NCI-H524 (cell line): ENCODE measurements at places on chromosomes 2 and 18.

DNA sequence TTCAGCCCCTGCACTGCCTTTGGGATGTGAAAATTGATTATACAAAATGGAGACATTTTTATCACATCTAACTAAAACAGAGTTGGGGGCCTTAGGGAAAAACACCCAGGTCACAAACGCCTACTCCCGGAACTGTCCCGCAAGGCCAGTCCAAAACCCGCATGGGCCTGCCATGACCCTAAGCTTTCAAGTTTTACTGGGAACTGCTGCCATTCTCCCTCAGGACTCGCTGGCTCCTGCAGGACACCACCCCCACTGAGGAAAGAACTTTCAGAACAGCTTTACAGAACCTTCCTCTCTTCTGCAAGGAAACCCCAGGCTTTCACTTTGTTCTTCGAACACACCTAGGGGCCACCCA lies 320.4 kb upstream of the HS6ST1 start:
- DNase-seq = no peak

DNA sequence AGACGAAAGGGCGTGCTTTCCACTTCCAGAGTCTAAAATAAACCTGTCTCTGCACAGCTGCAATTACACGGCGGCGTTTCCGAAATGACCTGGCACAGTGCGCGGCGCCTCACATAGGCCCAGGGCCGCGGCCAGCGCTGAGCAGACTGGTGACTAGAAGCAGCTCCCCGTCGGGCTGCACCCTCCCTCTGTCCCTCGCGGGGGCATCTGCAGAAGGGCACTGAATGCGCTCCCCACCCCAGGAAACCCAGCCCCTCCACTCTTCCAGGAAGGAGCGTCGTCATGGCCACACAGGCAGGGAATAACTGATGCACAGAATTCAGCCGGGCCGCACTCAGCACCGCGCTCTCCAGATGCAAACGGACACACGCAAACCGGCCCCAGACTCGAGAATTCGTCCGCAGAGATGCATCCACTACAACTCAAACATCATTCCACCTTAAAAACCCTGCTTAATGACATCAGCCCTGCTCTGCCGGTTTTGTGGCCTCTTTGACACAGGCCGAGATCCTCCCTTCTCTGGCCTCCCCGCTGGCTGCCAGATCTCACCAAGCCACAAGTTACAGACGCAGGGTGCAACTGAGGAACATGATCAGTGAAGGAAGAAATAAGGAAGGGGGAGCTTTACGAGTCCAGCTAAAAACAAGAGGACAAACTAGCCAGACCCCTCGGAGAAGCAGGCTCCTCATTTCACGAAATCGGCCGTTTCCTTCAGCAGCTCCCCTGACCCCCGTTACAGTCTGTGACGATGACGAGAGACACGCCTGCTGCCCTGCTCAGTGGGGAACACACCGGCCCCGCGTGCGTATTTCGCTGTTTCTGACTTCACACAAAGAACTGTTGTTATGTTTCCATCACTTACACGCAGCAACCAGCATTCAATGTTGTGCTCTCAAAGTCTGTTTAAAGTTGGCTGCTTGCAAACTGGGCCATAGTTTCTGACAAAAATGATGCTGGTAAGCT lies 40.2 kb downstream of the MBP start:
- DNase-seq = no peak

DNA sequence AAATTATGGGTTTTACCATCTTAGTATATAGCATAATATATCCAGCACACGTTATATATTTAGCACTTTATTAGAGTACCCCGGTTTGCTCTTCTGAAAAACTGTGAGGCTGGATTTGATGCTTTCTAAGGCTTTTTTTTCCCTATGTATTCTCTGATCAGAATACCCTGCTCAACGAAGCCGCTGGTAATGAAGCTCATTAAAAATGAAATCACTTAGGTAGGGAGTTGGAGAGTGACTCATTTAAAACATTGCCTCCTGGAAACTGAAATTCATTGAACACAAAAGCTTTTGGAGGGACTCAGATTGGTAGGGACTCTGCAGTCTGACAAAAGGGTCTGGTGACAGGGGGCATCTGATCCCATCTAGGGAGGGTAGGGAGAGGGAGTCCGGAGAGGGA lies 365.4 kb upstream of the MEX3C start:
- no peak for DNase-seq

DNA sequence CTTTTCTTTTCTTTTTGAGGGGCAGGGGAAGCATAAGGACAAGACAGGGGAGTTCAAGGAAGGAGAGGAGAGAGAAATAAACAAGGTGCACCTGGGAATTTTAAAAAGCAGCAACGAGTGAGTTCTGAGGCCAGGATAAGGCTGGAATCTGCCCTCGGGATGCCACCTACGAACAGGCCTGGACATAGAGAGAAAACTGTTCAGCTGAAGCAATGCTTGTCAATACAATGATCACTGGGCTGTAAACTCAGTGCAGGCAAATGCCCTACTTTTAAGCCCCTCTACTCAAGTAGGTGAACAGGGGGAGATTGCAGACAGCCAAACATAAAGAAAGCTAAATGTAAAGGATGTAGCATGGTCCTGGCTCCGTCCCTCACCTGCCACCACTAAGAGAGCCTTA lies 330.5 kb downstream of the ETAA1 start:
- DNase-seq = no peak

- DNase-seq = no peak
These were observed 2.7 kb downstream of the CDH20 start for GRCh38 chr18:61335684-61336555.

DNA sequence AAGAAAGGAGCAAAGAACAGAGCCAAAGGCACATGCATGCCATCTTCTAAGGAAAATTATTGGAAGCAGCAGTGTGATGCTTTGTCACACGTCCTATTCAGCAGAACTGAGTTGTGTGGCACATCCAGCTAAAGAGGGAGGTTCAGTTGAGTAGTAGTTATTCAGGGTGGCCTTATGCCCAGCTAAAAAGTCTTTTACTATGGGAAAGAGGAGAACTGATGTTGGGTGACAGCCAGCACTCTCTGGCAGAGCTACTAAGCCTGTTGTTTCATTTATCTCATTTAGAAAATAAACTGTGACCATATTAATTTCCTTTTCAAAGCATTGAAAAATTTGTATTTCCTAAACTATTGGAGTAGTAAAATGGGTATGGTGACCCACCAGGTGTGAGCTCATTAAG lies 18.5 kb downstream of the ITGA6 start:
- DNase-seq = no peak

- no peak for DNase-seq
These were observed 231.1 kb downstream of the SETBP1 start for GRCh38 chr18:44911773-44912172.

DNA sequence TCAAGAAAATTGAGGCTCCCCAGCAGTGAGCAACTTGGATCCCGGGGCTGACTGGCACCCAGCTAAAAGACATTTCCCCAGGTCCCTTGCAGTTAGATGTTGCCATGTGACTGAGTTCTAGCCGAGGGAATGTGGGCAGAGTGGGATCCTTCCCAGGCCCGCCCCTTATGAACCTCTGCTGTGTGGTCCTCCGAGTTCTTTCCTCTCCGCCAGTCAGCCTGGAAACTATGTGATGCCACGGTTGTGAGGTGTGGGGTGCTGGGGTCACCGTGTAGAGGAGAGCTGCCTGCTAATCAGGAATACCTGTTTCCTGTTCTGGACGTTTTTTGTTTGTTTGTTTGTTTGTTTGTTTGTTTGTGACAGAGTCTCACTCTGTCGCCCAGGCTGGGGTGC lies 45.5 kb downstream of the TMEM37 start:
- DNase-seq = no peak

- peak; percentile 59 for DNase-seq
These were observed 156.4 kb upstream of the MMADHC start for GRCh38 chr2:149743842-149744448.

DNA sequence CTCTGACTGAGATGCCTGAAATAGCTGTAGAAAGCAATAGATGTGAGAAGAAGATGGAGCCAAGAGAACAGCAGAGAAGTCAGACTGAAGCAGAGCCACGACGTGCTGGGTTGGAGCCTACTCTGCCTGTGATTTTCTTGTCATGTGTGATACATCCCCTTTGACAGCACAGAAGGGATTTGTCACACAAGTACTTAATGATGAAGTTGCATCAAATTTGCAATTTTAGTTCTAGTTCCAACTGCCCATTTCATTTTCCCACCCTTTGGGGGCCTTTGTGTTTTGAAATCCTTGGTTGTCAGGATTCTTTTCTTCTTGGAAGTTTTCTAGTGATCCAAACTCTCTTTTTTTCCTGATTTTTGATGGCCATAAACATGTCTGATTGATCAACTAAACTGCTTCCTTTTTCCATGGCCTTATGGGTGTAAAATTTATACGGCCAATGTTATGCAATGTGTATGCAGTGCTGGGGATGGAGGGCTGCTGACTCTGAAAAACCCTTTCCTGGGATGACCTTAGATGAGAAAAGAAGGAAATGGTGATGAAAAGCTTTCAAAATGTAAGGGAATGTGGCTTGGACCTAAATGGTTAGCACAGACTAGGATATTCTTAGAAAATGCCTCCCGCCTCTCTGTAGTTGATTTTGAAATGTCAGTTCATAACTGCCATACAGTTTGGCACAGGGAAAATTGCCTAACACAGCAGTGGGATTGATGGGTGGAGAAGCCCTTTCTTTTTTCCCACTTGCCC lies 9.6 kb upstream of the B3GNT2 start:
- no peak for DNase-seq

- no peak for DNase-seq
These were observed 18.3 kb upstream of the BMP10 start for GRCh38 chr2:68889500-68889899.

- no peak for DNase-seq
These were observed 3.9 kb upstream of the TTC39C start for GRCh38 chr18:24010673-24011072.

DNA sequence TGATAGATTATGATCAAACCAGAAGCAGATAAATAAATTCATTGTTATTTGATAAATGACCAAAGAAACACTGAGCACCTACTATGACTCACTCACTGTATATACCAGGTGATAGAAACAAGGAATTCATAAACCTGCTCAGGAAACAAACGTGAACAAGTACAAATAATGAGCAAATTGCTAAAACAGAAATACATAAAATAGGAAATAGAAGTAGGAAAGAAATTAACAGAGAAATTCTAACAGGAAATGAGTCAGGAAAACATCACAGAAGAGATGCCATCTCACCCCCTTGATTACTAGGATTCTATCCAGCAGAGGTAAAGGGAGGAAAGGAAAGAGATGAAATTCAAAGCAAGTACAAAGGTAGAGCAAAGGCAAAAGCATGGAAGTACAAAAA lies 31.3 kb downstream of the EXOC6B start:
- no peak for DNase-seq

GRCh38 chr18:44899832-44900231 lies 219.1 kb downstream of the SETBP1 start:
- DNase-seq = no peak

GRCh38 chr2:29164091-29164846 lies 49.1 kb downstream of the CLIP4 start:
- DNase-seq = no peak

GRCh38 chr2:8553643-8554042 lies 128.2 kb upstream of the ID2 start:
- no peak for DNase-seq

- no peak for DNase-seq
These were observed 131.0 kb upstream of the CTDP1 start for GRCh38 chr18:79548621-79548985.

GRCh38 chr18:41128126-41128525 lies 826.9 kb upstream of the PIK3C3 start:
- no peak for DNase-seq

- DNase-seq = no peak
These were observed 49.5 kb downstream of the NDUFA10 start for GRCh38 chr2:239975665-239976064.

DNA sequence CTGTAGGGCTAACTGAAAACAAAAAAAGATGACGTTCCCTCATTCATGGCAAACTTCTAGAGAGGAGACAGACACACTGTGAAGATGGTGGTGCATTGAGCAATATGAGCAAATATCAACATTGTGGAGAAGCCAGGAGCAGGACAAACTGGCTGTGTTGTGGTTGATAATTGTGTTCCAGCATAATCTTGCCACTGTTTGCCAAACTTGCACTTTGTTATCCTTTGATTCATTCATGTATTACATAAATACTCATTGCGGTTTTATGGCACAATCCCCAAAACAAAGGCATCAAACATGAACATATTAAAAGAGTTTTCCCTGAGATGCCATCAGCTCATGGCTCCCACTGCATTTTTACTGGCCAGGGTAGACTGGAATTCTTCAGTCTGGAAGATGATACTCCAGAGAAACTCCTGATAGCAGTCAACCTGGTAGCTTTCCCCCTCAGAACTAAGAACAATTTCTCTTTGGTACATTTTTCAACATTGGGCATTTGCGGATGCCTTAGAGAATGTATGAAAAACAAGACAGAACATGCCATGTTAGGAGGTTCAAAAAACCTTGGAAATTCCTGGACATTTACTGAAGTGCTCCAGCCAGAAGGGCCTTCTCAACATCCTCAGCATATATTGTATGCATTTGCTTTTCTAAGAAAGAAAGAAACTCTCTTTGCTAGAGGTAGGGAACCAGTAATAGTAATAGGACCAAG lies 487.4 kb upstream of the CELF4 start:
- no peak for DNase-seq

DNA sequence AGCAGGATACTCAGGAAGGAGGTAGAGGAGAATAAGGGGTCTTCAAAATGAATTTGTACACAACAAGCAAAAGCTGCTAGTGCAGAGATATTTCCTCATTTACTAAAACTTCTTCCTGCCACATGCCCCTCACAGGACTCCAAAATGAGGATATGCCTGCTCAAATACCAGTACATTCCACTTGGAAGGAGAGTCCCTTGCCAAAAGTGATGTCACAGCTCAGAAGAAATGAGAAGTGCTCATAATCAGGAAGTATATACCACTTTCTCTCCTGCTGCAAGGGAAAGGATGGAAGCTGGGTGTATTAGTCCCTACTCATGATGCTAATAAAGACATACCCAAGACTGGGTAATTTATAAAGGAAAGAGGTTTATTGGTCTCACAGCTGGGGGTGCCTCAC lies 87.7 kb upstream of the FSHR start:
- DNase-seq = no peak
